Hepatic stellate cell (primary cell): ENCODE measurements at places on chromosomes 16 and 17.

GRCh38 chr17:28725166-28725659, 820 bp downstream of the TLCD1 start:
- no peak for DNase-seq

DNA sequence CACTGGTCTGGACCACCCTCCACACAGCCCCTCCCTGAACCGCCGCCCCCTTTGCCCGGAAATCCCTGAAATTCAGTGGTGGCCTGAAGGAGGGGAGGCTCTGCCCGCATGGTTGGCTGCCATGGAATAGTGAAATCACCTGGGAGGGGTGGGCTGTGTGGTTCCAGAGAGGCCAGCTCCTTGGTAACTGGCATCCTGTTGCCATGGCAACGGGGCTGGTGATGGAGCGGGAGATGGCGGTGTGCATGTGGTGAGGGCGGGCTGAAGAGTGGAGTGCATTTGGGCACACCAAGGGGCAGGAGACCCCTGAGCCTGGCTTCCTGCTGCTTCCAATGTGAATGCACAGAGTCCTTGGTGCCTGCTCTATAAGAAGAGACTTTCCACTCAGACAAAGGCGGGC, 2.4 kb downstream of the EFNB3 start:
- DNase-seq = no peak

GRCh38 chr16:30416624-30417528, 9.5 kb downstream of the ZNF771 start:
- no peak for DNase-seq

DNA sequence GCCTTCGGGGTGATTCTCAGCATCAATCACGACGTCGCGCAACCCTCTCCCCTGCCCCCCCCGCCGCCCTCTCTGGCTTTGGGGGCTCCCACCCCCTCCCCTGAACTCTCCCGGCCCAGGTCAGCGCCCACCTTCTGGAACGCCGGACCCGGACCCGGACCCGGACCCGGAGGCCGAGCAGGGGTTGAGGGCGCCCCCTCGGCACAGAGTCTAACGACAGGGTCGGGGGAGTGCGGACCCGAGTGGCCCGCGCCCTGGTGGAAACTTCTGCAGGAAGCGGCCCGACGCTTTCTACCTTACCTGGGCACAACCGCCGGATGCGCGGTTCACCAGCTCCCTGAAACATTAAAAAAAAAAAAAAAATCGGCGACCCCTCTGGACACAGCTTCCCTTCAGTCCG, 16.2 kb downstream of the SALL1 start:
- DNase-seq = no peak

- no peak for DNase-seq
Observed at GRCh38 chr16:31350275-31351005, 4.5 kb upstream of the ITGAX start.

DNA sequence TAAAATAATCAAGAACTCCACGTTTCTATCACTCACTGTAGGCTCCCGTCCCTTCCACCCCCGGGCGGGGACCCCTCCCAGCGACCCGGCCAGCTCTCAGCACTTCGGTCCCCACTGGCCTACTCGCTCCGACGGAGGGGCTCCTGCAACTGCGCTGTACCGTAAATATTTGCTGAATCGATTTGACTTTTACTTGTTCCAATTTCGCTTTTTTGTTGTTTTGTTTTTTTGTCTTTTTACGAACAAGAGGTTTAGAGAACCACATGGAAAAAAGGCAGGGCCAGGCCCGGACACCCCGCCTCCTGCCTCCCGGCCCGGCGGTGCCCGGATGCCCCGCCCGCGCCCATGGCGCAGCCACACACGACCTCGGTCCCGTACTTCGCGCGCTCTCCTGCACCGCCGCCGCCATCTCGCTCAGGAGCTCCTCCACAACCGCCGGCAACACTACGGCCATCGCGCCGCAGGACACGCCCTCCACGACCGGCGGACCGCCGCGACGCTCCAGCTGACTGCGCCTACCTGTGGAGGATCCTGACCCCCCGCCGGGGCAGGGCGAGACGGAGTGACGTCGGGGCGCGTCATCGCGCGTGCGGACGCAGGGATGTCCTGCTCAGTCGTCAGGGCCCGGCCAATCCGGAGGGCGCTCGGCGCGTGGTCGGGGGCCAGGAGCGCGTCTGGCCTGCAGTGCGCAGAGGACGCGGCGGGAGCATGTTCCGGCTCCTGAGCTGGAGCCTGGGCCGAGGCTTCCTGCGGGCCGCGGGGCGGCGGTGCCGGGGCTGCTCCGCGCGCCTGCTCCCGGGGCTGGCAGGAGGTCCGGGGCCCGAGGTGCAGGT, at the start of the genes TTC19 and ZSWIM7:
Gene TTC19 (plus strand): TSS at position 684 of the 833 bp plus-strand sequence. CDS start 25 bp downstream, at position 709.
Gene ZSWIM7 (minus strand): TSS at position 564 of the 833 bp plus-strand sequence. CDS start 110 bp downstream, at position 454.
- DNase-seq = peak; percentile 96

GRCh38 chr17:37130984-37131446, 182.3 kb downstream of the AATF start:
- DNase-seq = peak; percentile 17

DNA sequence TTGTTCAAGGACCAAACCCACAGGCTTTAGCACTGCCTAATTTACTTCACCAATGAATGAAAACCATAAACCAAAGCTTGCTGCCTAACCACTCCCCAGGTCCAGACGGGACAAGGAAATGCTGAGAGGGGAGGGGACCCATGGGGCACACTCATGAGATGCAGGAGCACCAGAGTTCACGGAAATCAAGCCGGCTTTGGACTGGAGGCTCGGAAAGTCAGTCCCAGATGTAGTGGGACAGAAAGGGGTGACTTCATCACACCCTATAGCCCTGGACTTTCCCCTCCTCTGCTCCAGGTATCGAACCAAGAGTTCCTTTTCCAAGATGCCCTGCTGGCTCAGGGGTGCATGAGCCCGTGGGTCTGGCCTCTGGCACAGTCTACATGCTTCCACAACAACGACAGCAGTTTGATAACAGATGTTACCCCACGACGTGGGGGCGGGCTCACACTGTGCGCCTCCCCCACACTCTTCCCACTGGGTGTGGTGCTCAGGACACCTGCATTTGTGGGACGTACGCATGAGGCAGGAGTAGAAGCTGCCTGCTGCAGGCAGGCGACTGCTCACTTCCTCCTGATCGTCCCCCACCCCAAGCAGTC, 63.2 kb downstream of the AMFR start:
- no peak for DNase-seq

- no peak for DNase-seq
Observed at GRCh38 chr17:48375356-48375755, 54.7 kb downstream of the SKAP1 start.

- DNase-seq = no peak
Observed at GRCh38 chr16:73464834-73465233, 416.9 kb upstream of the ZFHX3 start.

DNA sequence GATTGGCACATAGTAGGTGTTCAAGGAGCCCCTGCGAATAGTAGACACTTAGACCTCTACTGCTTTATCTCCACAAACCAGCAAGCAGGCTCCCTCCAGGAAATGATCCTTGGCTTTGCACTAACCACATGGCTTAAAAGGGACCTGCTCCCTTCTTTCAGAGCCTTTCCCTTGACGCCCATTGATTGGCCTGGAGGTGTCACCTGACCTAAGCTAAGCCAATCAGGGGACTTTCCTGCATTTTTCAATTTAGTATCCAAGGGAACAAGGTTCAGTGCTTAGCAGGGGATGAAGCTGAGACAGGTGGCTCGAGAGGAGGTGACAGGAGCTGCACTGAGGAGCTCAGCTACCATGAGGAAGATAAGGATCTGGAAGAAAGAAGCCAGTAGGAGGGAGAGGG, 52.8 kb downstream of the CLEC19A start:
- no peak for DNase-seq

DNA sequence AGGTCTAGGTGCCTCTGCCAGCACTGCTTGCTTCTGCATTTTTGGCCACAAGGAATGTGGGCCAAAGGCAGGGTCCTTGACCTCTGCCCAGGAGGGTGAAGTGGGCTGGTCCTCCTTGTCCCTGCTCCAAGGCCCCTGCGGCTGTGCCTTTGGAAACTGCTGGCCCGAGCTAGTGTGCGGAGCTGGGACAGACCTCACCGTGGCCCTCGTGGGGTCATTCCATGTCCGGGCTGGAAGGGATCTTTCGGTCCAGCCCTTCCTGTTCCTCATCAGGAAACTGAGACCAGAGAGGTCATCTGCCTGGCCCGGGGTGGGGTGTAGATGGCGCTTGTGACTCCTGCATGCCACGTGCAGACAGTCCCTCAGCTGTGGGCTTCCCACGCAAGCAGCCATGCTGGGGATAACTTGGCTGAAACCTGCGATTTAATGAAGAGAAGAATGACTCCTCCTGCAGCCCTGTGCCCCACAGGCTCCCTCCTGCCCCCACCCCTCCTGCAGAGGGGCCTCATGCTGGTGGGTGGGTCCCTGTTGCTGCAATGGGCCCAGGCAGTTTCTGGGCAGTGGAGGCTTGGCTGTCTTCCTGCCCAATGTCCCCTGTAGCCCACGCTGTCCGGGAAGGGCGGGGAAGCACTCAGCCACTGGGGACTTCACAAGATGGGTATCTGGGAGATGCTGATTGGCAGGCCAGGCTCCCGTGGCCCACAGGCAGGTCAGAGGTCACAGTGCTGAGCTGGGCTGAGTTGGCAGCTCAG, 245.2 kb downstream of the SEC14L1 start:
- no peak for DNase-seq

DNA sequence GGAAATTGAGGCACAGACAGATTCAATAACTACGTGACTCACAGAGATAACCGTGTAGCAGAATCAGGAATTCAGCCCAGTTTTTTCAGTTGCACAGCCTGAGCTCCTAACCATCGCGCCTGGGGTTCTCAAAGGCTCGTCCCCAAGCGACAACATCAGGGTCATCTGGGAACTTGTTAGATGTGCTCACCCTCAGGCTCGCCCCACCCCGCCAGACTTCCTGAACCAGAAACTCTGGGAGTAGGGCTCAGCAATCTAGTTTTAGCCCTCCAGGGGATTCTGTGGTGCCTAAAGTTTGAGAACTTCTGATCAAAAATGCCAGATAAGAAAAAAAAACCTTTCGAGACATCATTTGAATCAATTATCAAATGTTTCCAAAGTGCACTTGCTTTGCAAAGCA, 559.8 kb downstream of the WWOX start:
- no peak for DNase-seq

GRCh38 chr16:87297918-87298631, 19.1 kb downstream of the C16orf95 start:
- peak; percentile 72 for DNase-seq

DNA sequence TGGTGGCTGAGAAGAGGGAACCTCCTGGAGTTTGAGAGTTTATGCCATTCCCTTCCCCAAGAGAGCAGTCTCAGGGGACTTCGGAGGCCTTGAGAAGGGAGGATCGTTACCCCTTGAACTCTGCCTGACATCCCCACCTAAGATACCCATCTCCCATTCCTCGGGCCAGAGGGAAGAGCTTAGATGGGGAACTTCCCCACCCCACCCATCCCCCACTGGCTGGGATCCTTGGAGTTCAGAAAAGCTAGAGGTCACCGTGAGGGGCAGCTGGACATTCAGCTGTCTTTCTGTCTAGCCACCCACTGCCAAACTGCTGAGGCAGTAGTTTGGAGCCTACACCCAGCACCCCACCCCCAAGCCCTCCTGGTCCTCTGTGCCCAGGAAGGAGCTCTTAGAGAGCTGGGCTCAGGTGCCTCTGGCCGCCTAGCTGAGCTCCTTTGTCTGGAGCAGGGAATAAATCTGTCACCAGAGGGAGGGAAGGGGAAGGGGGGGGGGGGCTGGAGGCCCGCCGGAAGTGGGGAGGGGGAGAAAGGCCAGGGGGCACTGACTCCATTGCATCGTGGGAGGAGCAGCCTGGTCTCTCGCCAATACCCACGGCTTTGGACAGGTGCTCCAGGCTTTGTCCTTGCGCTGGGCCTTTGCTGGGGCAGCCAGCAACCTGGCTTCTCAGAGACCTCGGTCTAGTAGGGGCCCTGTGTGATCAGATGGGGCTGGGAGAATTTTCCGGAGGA, 1.0 kb downstream of the HSD11B2 start:
- DNase-seq = no peak

DNA sequence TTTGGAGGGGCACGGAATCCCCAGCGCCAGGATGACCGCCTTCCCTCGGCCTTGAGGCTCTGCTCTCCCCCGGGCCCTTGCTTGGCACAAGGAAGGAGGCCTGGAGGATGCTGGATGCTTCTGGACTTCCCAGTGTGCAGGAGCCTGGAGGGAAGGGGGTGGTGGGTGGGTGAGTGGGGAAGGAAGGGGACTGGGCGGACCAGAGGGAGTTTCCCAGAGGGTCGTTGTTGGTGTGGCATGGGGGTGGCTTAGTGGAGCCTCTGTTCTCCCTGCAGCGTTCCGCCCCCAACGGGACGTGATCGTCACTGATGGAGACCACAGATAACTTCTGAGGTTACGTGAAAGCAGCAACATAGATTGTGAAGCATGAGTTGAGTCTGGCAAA, 140.0 kb downstream of the IRF8 start:
- DNase-seq = no peak

DNA sequence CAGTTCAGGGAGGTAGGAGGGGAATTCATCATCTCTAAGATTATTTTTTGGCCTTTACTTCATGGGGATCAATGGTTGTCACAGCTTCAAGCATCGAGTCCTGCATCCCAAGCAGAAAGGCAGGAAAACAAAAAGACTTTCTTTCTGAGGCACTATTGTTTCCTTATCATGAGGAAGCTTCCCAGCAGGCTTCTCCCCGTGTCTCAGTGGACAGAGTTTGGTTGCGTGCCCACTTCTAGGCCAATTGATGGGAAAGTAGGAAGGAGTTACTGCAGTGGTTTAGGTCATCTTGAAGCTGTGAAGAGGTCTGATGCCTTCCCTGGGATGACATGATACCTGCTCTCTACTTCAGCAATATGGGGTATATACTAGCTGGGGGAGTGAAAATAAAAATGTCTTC, 175.3 kb upstream of the CDH13 start:
- DNase-seq = no peak

DNA sequence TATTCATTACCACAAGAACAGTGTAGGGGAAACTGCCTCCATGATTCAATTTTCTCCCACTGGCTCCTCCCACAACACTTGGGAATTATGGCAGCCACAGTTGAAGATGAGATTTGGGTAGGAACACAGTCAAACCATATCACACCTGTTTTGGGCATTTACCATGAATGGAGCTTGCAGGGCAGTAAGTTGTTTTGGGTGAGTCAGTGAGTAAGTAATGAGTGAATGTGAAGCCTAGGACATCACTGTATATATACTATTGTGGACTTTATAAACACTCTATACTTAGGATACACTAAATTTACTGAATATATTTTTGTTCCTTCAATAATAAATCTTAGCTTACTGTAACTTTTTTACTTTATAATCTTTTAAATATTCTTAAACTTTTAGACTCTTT, 48.1 kb downstream of the TBC1D26 start:
- DNase-seq = no peak

DNA sequence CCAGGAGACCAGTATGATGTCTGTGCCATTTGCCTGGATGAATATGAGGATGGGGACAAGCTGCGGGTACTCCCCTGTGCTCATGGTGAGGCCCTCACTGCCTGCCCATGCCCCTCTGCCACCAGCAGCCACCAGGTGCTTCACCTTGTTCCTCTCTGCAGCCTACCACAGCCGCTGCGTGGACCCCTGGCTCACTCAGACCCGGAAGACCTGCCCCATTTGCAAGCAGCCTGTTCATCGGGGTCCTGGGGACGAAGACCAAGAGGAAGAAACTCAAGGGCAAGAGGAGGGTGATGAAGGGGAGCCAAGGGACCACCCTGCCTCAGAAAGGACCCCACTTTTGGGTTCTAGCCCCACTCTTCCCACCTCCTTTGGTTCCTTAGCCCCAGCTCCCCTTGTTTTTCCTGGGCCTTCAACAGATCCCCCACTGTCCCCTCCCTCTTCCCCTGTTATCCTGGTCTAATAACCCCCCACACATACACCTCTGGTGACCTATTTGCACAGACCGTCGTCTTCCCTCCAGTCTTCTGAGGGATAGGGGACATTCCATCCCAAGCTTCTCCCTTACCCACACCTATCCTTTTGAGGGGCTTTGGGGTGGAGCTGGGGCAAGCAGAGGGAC, 3.7 kb downstream of the PFN1 start:
- DNase-seq = no peak

GRCh38 chr17:34125921-34126320, 129.2 kb upstream of the CCL2 start:
- no peak for DNase-seq
